ENCODE measurements at places on chromosomes 1 and 21.

- DNase-seq, result no peak
Observed at GRCh38 chr1:172040466-172040865, 199.2 kb downstream of the DNM3 start.

DNA sequence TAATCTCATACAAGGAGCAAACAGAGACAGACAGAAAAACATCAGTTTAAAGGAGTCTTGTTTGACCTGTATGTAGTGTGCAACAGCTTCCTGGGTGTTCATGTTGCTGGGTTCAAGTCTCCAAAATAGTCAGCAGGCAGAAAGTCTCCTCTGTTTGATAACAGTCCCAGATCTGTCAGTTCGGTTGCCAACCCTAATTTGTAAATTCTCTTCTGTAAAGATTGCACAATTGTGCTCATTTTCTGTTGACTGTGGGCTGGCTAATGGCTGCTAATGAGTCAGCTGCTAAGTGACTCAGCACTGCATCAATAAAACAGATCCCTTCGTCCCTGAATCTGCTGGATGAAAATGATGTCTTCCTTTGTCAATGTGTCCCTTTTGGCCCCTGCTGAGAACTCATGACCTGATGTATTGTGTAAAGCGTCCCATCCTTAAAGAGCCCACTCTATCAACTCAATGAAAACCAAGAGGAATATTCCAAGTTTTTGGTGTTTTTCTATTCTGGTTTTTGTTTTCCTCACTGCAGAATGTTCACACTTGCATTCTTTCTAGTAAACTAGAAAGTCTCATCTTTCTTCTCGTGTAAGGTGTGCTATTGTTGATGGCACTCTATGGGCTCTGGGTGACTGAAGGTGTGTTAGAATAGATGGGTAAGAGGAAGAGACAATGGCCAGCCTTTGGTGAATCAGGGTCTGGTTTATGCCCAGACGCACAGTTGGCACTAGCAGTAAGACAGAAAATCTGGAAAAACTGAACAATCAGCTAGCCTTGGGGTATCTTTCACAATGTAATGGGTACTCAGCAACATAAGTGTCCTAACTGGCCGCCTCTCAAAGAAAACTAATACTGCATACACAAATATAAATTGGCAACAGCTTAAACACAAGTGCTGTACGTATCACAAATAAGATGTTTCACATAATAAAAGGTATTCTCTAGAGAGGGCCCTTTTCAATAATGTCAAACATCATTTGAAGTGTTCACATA, 75.1 kb upstream of the SIPA1L2 start:
- no peak for DNase-seq

DNA sequence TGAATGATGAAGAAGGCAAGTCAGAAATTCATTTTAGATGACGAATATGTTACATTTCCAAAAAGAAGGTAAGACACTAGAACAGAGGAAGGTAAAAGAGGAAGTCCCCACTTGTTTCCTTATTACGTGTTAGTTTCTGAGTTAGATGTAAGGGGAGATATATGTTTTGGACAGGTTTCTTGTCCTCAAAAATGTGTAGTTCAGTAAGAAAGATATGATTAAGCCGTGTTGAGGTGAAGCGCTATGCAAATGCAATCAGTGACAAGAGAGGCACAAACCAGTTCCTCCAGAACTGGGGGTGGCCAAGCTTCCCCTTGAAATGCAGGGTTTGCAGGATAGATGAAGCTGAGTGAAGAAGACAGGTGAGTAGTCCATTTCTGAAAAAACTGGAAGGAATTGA, 293.3 kb upstream of the RUNX1 start:
- DNase-seq, result no peak

GRCh38 chr1:238281418-238281817, 390.7 kb upstream of the ZP4 start:
- DNase-seq, result no peak

DNA sequence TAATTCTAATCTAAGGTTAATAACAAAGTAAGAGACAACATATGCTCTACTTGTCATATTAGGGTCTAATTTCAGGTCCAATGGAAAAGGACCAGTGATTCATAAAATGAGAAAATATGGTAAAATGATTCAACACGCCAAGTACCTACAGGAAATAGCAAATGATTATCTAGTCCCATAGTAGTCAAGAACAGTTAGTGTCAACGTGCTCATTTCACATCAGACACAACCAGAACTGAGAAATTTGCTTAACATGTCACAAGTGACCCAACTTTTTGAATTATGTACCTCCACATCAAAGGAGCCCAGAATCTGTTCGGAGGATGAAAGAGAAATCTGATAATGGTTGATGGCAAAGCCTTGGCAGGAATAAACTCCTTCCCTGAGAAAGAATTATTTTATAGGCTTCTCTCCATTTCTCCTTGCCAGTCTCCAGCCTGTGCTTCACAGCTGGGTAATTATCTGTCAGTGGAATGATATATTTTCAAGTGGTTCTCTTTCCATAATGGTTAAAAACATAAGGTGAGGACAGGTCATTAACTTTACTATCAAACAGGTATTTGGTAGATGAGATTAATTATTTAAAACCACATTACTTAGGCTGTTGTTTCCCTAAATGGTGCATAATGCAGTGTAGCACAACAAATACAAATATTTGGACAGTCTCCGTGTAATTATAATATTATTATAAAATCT, 83.2 kb downstream of the APP start:
- no peak for DNase-seq

- DNase-seq, result no peak
Observed at GRCh38 chr1:35866991-35867390, 16.0 kb upstream of the AGO1 start.

DNA sequence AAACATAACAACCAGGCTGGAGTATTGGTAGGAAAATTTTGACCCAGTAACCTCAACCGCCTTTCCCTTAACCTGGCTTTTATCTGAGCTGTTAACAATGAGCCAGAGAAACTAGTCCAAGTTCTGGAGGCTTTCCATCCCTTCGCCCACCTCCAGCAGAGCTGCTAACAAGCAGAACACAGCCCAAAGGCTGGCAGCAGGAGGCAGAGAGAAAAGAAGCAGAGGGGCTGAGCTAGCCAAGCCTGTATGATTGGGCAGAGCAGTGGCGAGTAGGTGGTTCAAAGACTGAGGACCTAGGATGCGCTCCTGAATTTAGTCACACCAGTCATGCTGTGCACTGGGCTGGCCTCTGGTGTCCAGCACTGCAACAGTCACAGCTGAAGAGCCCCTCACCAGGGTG, 123.0 kb downstream of the TNR start:
- DNase-seq, result no peak
